Stimulated activated CD8-positive, alpha-beta memory T cell treated with anti-CD3 and anti-CD28 coated beads, Interleukin-15, amount 100 ng/mL, for 48 hours (primary cell): ENCODE measurements at places on chromosomes 6 and 20.

GRCh38 chr6:106749609-106750008 is 120.2 kb downstream of the QRSL1 start:
- DNase-seq, result no peak

DNA sequence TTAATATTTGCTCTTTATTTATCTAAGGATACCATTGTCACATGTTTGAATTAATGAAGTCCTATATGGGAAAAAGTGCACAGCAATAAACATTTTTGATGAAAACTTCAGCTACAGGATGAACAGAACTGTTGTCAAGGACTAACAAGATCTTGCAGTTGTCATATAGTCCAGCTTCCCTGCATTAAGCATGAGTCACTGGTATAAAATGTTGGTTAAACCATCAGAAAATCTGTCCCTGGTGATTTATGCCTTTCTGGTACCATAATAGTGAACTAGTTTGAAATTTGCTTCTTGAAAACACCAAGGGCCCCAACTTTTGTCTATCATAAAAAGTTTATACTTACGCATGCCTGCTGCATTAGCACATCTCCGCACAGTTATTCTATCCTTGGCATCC is 60.4 kb upstream of the RSPO3 start:
- DNase-seq, result no peak

DNA sequence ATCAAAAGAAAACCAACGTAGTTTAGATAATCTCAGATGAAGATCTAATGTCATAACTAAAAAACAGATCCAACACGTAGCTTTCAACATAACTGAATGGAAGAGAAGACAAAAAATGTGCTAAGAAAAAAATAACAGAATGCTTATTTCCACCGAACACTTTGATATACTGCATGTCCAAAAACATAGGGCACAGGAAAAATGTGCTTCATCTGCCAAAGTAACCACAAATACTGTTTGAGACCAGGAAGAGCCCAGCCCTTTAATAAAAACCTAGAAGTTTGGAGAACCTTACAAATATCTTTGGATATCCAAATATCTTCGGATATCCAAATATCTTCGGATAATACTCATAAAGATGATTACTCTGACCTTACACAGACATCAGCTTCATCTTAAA is 19.8 kb downstream of the LAMA4 start:
- no peak for DNase-seq

DNA sequence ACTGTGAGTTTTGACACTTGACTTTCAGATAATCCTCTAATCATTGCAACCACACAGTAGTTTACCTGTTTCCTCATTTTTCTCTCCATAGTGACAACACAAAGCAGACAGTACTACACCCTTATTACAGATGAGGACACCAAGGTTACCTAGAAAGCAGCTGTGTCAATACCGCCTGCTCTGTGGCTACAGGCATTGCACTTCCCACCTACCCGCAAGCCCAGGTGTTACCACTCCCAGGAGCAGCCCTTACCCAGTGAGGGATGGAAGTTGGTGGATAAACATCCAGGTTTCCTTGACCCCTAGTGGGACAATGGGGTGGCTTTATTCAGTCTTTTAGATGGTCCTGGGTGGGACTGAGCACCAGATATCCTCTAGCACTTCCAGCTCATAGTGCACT is 503.6 kb downstream of the PTPRT start:
- DNase-seq, result no peak

DNA sequence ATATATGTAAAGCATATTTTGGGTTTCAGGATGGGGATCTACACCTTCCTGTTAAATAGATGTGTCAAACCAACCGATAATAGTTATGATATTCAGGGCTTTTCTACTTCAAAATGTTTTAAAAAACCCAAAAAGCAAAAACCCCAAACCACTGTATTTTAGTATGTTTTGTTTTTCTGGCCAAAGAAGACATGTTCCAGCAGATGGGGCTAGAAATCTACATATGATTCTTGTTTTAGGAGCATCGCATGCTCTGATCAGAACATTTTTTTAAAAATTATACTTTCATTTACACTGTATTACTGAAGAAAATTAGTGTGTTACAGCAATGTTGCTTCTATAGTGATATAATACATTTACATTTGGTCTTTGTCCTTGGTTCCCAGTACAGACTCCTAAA is 11.0 kb downstream of the RMND1 start:
- no peak for DNase-seq

GRCh38 chr6:125797120-125797885 is 6.5 kb downstream of the NCOA7 start:
- DNase-seq, result no peak

DNA sequence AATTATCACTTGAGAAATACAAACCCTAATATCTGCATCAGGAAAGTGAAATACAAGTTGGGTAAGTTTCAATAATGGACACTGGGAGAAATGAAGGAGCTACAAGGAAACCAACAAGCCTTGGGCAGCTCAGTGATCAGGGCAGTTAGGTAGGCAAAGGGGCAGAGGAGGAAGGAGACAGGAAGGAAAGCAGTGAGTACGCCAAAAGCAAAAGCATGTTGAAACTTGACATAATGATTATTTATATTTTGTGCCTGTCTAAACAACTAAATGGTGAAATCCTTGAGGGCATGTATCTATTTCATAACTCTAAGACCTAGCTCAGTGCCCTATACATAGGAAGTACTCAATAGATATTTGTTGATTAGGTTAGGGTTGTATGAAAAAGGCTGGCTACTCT is 23.3 kb downstream of the PXT1 start:
- DNase-seq, result no peak

GRCh38 chr6:148620579-148621298 is 126.1 kb upstream of the UST start:
- no peak for DNase-seq

DNA sequence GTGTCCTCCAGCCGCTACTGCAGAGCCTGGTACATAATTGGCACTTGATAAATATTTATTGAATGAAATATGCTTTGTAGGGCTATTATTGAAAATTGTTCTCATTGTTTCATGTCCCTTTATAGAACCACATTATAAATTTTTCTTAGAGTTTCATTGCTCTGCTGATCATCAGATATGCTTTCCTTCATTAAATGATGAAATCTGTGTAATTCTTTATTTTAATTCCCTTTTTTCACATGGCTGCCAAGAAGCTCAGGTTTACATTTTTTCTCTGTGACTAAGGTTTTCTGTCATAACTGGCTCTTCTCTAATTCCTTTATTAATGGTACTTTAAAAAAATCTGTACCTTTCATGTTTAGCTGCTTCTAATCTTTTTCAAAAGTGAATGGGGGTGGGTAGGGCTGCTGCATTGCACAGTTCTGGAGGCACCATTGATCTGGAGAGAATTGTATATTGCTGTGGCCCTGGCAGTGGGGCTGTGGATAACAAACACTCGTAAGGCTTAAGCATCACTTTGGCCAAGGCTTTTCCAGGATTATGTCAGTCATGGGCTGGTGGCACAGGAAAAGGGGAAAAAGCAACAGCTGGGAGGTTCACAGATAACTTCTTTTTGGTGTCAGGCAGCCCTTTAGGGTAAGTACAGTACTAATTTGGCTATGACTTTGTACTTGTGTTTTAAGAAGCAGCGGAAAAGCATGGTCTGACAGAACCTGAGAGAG is 43.8 kb downstream of the ARFGEF2 start:
- DNase-seq, result no peak

DNA sequence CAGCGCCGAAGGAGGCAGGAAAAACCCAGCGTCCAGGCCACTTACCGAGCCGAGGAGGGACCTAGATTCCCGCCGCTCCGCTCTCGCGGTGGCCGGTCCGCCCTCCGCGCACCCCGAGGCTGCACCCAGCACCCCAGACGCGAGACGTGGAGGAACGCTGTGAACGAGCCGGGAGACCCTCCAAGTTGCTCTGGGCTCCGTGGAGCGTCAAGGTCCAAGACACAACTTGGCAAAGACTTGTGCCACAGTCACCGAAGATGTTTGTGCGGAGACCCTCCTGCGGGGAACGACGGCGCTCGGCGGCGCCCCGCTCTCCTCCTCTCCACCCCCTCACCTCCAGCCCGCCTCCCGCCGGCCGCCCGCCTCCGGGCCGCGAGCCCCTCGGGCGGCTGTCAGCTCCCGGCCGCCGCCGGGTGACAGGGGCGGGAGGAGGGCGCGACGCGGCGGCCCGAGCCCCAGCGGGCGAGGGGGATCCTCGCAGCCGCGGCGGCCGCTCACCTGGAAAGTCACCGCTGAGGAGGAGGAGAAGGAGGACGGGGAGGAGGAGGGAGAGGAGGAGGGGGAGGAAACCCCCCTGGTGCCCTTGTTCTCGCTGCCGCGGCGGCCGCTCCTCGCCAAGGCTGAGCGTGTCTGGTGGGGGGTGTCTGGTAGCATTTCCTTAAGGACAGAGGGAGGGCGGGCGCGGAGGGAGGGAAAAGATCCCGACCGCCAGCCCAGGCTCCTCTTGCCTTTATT is 637 bp upstream of the HIVEP2 start:
- peak; percentile 36 for DNase-seq

- DNase-seq, result no peak
These were observed 241.7 kb downstream of the ATXN1 start for GRCh38 chr6:16519265-16520242.

GRCh38 chr6:108113557-108114519 is 39.3 kb upstream of the OSTM1 start:
- no peak for DNase-seq

DNA sequence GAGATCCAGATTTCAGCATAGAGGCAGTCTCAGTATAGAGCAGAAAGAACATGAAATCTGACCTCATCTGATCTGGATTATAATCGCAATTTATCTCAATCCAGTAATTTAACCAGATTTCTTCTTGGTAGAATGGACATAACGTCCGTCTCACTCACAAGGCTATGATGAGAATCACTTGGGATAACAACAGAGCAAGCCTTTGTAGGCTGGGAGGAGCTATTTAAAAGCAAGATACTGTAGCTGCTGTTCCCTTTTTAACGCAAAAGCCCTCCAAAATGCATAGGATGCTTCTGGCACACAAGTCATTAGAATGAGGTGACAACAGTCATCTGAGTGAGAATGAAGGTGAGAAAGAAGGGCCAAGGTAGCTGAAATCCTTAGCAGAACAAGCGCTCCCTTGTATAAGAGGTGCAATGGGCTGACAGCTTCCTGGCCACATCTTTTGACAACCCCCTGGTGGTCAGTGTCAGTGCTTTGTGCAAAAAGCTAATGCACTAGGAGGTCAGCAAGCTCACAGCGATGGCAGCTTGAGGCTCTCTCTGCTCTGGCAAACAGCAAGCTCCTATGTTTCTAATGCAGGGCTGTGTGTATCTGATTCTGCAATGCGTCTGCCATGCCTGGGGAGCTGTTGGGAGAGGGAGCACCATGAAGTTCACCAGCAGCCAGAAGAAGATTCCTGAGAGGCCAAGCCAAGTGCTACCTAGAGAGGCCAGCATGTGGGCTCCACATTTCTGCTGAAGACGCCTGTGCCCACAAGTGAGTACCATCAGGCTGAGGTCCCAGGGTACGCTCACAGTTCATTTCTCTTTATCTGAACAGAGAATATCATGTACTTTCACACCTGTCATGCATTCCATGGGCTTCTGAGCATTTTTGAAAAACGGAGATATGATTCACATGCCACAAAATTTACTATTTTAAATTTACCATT is 16.2 kb downstream of the METTL24 start:
- no peak for DNase-seq

- no peak for DNase-seq
These were observed 18.2 kb upstream of the TAGAP start for GRCh38 chr6:159062976-159063375.

- no peak for DNase-seq
These were observed 7.9 kb downstream of the NQO2 start for GRCh38 chr6:3007571-3007970.

DNA sequence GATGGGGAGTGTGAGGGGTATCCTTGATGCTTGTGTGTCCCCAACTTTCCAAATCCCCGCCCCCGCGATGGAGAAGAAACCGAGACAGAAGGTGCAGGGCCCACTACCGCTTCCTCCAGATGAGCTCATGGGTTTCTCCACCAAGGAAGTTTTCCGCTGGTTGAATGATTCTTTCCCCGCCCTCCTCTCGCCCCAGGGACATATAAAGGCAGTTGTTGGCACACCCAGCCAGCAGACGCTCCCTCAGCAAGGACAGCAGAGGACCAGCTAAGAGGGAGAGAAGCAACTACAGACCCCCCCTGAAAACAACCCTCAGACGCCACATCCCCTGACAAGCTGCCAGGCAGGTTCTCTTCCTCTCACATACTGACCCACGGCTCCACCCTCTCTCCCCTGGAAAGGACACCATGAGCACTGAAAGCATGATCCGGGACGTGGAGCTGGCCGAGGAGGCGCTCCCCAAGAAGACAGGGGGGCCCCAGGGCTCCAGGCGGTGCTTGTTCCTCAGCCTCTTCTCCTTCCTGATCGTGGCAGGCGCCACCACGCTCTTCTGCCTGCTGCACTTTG is at the start of gene TNF:
Gene TNF, plus strand, starts transcription at position 231 of the 567 bp plus-strand sequence. Its CDS starts 177 bp downstream, at position 408.
- no peak for DNase-seq

DNA sequence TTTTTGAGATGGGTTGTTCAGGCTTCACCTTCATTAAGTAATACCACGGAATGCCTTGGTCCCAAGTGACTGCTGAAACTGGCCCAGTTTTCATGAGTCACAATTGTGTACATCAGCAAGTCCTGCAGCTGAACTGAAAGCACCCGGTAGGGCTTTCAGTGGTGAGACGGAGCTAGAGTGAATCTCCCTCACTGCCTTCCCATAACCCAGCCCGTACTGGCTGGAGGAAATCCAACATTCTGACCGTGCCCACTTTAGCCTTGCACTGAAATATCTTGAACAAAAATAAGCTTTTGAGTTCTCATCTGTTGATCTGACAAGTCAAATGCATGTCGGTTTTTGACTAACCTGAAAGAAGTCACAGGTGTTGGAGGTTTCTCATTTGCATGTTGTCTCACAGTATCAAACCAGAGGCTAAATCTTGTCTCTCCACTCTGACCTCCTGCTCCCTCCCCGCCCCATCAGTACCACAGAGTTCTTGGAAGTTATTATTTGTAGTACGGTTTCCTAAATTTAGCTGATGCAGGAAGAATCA is 35.9 kb downstream of the DUSP22 start:
- peak; percentile 21 for DNase-seq

DNA sequence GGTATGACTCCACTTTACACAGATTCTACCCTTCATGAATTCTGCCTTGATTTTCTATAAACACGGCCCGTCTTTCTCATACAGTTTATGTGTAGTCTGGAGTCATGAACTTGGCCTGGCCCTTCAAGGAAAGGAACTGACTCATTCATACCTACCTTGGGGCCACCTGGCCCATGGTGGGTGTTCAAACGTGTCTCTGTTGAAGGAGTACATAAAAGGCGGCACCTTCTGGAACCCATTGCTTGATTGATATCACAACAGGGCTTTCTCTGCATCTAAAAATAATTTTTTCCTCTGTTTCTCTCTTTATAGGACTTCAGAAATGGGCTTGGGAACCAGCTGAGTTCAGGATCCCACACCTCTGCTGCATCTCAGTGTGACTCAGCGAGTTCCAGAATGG is 363.0 kb upstream of the SOX4 start:
- DNase-seq, result no peak

GRCh38 chr6:56026455-56027180 is 151.2 kb upstream of the BMP5 start:
- no peak for DNase-seq

- DNase-seq, result no peak
These were observed 96.8 kb upstream of the THEMIS start for GRCh38 chr6:127997496-127998164.

DNA sequence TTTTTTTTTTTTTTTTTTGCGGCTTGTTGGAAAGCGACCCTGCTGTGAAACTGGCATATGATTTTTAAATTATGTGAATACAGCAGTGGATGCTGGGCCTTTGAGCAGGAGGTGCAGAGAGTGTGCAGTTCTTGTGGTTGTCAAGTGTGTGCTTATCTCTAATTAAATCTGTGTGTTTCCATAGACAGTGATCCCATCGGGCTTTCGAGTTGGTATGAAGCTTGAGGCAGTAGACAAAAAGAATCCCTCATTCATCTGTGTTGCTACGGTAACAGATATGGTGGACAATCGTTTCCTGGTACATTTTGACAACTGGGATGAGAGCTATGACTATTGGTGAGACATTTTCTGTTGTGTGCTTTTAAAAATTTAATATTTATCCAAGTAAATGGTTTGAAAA is 52.4 kb downstream of the L3MBTL3 start:
- no peak for DNase-seq
